ENCODE measurements at places on chromosomes 5 and 9.

- DNase-seq: no peak
Measured at GRCh38 chr5:172867761-172868435, 33.8 kb downstream of the ERGIC1 start.

- DNase-seq: no peak
Measured at GRCh38 chr5:98428806-98429205, 344.7 kb upstream of the RGMB start.

DNA sequence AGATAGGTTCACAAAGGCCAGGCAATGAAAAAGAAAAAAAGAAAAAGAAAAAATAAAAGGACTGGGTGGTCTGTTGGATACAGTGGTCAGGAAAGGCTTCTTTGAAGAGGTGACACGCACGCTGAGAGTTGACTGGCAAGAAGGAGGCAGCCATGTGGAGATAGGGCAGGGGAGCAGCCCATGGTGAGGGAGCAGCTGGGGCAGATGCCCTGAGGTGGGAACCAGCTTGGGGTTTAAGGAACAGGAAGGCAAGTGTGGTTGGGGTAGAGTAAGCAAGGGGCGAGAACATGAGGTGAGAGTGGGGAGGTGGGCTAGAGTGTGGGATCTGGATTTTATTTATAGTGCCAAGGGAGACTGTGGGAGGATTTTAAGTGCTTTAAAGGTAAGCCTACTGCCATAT is 6.8 kb downstream of the ENHO start:
- no peak for DNase-seq

GRCh38 chr9:125747765-125748445 is 732 bp downstream of the PBX3 start:
- no peak for DNase-seq

- DNase-seq: no peak
Measured at GRCh38 chr9:22528485-22528884, 81.9 kb downstream of the DMRTA1 start.

DNA sequence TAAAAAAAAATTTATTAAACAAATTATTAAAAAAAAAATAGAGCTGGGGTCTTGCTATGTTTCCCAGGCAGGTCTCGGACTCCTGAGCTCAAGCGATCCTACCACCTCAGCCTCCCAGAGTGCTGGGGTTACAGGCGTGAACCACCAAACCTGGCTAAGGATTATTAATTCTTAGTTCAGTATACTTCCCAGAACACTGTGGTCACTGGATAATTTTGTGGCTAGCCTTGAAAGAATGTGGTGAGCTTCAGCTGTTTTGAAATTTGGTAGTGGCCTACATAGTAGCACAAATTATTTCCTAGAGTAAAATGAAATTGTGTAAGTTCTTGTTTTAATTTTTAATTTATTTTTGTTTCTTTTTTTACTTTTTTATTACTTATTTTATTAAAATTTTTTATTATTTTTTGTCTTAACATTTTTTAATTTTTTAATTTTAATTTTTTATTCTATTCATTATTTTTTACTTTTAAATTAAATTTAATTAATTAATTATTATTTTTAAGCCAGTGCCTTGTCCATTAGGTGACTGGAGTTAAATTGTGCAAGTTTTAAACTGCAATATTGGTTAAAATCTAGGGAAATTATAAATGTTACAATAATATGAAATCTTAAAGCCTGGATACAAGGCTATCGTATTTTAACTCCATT is 23.0 kb downstream of the ARRDC3 start:
- DNase-seq: no peak

GRCh38 chr9:14889451-14889850 is 20.8 kb downstream of the FREM1 start:
- no peak for DNase-seq

- no peak for DNase-seq
Measured at GRCh38 chr9:28696960-28697359, 1123.7 kb upstream of the C9orf72 start.

DNA sequence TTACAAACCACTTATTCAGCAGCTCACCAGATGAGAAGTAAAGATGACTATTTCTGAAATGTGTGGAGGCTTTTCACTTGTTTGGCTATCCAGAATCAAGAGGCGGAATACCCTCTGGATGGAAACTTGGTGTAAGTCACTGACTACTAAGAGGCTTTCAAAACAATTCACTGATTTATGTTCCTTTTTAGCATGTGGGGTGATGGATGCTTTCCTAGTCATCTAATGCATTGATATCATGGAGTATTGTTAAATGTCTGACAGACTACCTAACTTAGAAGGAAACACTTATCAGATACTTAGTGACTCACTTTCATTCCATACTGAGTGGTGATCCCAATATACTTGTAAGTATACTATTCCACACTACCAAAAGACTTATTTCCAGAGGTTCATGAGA is 141.4 kb downstream of the PLK2 start:
- no peak for DNase-seq

DNA sequence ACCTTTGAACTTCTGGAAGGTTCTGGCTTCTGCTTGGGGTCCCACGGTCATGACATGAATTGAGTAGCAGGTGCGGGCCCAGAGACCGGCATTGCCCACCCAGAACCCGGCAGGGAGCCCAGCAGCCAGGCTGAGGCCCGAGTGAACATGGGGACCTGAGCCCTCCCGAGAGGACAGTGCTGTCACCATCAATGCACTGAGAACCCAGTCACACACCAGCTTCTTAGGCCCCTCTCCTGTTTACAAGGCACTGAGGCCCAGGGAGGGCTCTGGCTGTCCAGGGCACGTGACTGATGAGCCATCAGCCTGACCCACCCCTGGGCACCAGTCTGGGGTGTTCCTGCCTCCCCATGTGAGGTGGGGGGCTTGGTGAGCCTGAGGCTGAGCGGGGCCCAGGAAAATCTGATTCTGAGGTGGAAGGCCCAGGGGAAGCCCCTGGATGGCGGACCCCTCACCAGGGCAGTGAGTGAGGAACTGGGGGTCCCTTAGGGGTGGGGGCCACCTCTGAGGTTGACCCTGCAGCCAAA is 60.3 kb upstream of the RNU6ATAC start:
- no peak for DNase-seq

GRCh38 chr5:74034733-74035132 is 408.7 kb downstream of the ARHGEF28 start:
- DNase-seq: no peak

GRCh38 chr5:173314166-173314952 is 13.9 kb downstream of the STC2 start:
- DNase-seq: no peak

DNA sequence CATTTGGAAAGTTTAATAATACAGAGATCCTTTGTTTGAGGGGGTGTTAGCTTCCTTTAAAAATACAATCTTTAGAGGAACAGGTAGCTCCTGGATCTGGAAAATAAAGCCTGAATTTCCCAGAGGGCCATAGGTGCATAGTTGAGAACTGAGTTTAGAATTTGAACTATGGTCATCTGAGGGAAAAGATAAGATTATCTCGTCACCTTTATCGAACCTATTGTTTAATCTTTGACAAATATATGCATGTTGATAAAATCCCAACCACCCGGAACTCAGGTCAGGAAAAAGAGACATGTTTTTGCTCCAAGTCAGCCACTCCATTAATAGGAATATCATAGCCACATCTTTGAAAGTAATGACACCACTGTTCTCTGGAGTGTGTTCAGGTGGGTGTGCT is 91.7 kb upstream of the FAM169A start:
- no peak for DNase-seq

DNA sequence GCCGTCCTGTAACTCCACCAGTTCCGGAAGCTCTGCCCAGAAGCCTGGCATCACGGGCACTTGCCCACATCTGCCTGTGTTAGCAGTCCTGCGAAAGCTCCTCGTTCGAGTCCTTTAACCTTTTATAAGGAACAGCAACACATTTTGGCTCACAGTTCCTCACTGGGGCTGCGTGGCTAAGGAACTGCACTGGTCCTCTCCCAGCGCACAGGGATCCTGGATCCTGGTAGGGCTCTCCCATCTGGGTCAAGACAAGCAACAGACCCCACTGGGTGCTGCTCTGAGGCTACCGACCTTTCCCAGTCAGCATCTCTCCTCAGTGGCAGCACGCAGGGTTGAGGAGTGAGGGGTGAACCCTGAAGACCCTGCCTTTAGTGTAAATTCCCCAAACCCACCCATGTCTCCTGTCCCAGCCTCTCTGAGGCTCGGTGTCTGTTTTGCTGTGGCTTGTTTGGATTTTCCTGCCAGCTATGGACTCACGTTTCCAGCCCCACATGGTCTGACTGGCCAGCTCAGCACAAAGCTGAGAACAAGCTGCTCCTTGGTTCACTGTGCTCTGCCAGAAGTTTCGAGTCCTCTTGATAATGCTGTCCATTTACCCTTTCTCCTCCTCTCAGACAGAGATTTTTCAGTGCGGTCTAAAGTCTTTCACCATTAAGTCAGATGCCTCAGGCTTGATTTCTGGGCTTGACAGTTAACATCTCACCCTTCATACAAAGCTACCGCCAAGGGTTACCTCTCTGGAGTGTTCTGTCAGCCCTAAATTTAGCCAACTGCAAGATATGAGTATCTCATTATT is 80.0 kb downstream of the AK8 start:
- no peak for DNase-seq

GRCh38 chr9:127112056-127112455 is 10.4 kb downstream of the ANGPTL2 start:
- DNase-seq: no peak

DNA sequence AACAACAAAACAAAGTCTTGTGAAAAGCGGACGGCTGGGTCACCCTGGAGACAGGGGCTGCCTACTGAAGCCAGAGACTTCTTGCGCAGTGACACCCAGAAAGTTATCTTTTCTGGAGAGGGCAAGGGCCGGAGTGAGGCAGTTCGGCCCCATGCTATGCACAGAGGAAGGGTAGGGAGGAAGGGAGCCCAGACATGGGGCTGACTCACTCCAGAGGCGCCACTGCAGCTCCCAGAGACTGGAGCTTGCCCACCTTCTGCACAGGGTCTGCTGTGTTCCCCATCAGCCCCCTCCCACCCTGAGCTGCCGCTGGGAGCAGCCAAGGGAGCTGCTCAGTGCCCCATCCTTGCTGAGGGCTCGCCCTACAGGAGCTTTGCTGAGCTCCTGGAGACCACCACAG is 13.3 kb downstream of the SLC6A3 start:
- DNase-seq: no peak

DNA sequence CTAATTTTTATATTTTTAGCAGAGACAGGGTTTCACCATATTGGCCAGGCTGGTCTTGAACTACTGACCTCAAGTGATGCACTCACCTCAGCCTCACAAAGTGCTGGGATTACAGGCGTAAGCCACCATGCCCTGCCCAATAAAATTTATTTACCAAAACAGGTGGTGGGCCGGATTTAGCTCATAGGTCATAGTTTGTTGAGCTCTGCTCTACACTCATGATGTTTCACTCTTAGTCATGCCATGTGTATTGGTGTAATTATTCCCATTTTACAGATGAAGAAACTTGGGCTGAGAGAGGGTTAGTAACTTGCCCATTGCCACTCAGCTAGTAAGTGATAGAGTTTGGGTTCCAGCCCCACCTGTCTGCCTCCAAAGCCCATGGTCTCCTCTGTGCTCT is 93.1 kb upstream of the WWC1 start:
- DNase-seq: no peak

GRCh38 chr9:74777136-74777879 is 110.4 kb downstream of the TRPM6 start:
- DNase-seq: no peak

DNA sequence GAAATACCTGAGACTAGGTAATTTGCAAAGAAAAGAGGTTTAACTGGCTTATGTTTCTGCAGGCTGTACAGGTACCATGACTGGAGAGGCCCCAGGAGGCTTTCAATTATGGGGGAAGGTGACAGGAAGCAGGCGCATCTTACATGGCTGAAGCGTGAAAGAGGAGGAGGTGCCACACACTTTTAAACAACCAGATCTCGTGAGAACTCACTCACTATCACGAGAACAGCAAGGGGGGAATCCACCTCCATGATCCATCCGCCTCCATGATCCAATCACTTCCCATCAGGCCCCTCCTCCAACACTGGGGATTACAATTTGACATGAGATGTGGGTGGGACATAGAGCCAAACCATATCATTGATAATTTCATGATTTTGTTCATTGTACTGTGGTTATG is 2.5 kb upstream of the MED27 start:
- no peak for DNase-seq

- DNase-seq: no peak
Measured at GRCh38 chr5:10077791-10078545, 171.7 kb downstream of the ATPSCKMT start.

DNA sequence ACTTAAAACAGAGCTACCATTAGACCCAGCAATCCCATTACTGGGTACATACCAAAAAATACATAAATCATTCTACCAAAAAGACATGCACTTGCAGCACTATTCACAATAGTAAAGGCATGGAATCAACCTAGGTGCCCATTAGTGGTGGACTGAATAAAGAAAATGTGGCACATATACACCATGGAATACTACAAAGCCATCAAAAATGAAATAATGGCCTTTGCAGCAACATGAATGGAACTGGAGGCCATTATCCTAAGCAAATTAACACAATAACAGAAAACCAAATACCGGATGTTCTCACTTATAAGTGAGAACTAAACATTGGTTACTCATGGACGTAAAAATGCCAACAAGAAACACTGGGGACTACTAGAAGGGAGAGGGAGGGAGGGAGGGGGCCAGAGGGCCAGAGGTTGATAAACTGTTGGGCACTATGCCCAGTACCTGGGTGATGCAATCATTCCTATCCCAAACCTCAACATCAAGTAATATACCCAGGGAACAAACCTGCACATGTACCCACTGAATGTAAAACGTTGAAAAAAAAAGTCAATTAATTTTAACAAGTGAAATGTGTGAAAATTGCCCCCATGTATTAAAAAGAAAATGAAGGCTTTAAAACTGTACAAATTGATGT is 24.5 kb upstream of the GPR150 start:
- no peak for DNase-seq

DNA sequence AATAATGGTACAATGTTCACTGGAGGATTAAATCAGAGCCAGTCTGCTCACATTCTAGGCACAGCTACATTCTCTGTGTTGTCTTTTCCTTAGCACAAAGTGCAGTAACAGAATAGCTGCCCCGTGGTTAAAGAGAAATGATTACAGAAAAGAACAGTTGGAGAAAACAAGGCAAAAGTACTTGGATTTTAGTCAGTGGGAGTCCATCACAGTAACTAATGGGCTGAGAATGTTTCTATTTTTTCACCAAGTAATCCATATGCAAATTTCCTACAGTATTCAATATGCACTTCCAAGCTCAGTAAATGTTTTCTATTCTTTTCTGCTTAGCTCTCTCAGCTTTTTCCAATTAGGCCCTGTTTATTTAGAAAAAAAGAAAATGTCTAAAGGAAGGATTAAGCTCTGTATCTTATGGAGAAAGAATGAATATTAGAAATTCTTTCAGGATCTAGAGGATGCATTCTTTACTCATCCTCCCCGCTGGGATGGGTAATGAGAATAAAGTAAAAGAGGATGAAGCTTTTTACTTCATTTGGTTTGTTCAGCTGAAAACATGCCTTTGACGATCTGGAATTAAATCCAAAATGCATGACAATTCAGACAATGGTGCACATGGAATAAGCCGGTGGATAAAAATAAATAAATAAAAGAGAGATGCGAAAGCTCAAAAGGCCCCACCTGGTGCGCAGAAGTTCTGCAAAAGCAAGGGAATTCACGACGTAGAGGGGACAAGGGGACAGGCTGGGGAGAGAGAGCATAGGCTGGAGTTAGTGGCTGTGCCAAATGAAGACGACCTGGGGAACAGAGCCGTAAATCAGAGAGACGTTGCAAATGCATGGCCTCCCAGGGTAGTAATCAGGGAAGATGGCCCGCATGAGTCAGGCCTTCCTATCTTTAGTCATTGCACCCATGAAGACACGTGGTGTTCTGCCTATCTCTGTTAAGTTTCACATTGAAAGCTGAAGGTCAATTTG is 345.2 kb downstream of the GLIS3 start:
- no peak for DNase-seq

Measured in cerebellar nuclear complex (tissue), 1 donor.